ENCODE measurements at places on chromosomes 3 and 15.

DNA sequence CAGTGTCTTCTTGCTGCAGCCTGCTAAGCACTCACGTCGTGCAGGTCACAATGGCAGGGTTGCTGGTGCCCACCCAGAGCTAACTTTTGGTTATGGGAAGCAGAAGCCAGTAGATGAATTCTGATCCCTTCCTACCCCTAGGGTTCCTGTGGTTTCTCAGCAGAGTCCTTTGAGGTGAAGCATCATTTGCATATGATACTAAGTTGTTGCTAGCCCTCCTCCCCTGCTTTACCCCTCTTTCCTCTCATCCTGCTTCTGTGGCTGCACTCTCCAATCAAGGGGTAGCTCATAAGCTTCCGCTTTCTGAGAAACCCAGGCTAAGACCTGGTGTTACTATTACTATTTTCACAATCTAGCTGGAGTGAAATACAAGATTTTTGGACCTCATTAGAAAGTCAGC, 22.1 kb upstream of the HEG1 start:
- DNase-seq, result no peak

DNA sequence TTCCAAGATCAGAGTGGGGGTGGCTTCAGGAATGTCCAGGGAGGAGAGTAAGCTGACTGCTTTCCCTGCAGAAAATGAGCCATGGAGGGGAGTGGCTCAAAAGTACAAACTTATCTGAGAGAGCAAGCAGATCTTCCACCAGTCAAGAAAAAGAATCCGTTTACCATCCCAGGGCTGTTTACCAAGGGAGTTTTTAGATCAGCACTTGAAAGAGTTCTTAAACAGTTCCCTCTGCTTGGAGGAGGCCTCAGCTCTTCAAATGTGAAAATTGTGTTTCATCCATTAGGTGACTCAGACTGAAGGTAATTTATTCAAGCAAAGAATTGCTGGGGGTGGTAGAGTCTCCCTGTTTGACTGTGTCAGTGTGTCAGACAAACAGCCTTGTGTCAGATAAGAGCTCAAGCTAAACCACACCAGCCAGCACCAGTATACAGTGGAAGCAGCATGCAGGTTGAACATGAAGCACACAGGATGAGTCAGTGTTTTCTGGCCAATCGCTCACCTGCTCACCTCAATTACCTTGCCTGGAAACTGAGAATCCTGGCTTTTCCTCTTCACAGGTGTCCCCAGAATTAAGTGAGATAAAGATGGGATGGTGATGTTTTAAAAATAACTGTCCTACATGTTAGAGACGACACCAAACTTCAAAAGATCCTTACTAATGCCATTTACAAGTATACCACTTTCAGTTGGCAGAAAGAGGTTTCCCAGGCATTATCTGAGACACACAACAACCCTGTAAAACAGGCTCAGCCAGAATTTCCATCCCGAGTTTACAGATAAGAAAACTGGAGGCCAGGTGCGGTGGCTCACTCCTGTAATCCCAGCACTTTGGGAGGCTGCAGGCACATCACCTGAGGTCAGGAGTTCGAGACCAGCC, 21.7 kb downstream of the SH3BP5 start:
- DNase-seq, result peak; percentile 97

DNA sequence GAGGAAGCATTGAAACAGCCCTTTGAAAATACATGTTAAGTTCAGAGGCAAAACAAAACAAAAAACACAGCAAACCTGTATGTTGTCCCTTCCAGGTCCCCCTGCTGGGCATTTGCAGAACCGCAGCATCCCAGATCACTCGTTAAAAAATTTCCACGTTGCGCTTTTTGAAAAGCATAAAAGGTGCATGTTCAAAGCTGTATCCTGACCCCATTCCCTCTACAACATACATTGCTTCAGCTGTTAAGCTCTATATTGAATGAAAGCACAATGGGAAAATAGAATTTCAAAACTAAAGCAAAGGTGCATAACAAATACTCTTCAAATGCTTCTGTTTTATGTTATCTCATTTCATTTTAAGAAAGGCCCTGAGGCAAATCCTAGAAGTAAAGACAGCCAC, 328.3 kb downstream of the THSD4 start:
- DNase-seq, result no peak

- no peak for DNase-seq
Measured at GRCh38 chr3:52221563-52222318, 3.7 kb downstream of the TLR9 start.

DNA sequence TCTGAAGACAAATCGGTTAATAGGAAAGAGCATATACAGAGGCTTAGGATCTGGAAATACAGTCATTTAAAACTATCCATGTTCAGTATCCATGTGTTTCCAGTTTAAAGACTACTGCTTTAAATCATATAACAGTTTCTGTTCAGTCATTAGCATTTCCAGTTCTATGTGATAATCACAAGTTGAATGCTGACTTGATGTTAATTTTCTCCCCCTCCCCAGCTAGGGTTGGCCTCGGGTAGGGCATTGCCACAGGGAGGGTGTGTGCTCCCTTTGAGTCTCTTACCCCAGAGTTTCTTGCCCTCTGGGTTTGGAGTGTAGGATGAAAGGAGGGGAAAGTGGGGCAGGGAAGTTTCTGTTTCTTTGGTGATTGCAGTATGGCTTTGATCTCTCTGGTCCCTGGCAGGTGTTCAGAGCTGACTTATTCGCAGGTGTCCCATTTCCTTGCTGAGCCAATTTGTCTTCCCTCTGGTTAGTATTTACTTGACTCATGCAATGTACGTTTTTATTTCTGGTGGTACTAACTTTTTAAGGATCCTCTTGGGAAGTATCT, 86.3 kb downstream of the SH3GL3 start:
- DNase-seq, result no peak

DNA sequence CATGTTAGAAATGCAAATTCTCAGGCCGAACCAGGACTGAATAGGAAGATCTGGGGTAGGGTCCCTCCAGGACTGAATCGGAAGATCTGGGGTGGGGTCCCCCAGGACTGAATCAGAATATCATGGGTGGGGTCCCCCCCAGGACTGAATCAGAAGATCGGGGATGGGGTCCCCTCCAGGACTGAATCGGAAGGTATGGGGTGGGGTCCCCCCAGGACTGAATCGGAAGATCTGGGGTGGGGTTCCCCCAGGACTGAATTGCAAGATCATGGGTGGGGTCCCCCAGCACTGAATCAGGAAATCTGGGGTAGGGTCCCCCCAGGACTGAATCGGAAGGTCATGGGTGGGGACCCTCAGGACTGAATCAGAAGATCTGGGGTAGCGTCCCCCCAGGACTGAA, 48.2 kb upstream of the TNK2 start:
- DNase-seq, result no peak

GRCh38 chr3:176755977-176756376, 441.3 kb downstream of the TBL1XR1 start:
- DNase-seq, result no peak

- DNase-seq, result no peak
Measured at GRCh38 chr3:136956971-136957370, 812 bp upstream of the IL20RB start.

GRCh38 chr3:30655187-30655812, 48.9 kb downstream of the TGFBR2 start:
- DNase-seq, result peak; percentile 34
